CD4-positive, alpha-beta T cell treated with Interleukin-15 for 4 hours (primary cell): ENCODE measurements at places on chromosomes 6 and 20.

DNA sequence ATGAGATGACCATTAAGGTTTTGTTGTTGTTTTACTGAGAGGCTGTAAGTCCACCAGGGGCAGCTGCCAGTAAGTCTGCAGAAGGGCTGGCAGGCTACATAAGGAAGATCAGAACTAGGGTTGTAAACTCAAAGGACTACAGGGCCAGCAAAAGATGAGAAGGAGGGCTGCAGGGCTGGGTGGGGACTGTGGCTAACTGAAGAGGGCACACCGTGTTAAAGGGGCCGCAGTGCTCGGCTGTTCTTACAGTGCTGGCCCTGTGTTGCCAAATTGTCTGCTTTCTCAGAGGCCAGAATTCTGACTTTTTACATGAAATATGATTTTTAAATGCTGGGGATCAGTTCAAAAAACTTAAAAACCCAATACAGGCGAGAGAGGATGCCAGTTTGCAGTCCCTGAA is 25.5 kb upstream of the ZNF318 start:
- no peak for DNase-seq

DNA sequence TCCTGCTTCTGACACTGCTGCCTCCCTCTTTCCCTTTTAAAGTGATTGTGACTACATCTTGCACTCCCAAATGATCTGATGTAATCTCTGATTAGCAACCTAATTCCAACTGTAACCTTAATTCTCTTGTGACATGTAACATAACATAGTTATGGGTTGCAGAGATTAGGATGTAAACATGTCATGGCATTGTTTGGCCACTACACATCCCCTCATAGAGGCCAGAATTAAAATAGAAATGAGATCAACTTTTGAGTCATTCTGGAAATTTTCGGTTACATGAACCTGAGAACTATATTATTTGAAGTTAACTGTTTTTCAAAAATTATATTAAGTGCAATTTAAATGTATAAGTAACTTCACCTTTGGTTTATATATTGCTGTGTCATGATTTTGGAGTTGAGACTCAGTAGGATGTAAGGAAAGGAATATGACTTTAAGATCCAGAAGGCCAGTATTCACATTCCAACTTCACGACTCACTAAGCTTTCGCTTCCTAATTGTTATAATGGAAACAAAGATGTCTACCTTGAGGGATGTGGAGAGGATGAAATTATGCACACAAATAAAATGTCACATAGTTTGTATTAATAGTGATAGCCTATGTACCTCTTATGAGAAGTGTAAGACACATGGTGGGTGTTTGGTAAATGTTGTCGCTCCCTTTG is 611.9 kb upstream of the MAP3K7 start:
- no peak for DNase-seq

DNA sequence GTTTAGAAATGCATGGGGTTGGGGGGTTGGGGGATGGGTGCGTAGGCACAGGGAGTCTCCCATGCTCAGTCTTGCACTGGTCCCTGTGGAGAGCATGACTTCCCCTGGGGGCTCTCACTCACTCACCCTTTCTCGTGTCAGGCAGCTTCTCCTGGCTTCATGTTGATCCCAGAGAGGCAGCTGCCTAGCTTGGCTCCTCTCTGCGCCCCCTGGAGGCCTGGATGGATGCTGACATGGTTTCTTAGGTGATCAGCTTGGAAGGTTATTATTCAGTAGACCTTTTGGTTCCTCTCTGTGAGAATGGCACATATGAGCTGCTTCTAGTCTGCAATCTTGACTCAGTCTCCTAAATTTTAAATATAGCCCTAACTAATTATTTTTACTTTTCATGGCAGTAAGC is 109.3 kb upstream of the FAM83B start:
- no peak for DNase-seq

DNA sequence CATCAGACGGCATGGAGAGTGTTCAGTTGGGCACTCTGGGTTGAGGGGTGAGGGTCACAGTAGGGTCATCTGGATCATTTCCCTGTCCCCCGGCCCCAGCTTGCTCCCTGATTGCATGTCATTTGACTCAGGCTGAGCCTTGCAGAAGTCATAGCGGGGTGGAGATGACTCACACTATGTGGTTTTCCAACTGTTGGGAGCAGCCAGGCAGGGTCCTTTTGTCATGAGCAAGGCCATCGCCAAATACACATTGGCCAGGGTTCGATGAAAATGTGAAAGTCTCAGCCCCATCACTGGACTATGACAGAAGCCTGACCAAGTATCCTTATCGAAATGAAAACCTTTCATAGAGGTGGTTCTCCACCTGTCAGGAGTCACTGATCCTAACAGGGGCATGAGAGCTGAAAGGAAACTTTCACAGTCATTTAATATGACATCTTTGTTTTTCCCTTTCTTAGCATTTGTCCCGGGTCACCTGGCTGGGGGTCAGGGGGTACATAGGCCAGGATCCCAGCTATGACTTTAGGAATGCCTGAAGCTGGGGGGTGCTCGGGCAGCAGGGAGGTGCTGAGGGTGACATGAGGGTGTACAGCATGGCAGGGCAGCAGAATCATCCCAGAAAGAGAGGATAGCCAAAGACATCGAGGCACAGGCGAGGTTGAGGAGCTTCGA is 70.2 kb upstream of the CD93 start:
- DNase-seq: no peak

DNA sequence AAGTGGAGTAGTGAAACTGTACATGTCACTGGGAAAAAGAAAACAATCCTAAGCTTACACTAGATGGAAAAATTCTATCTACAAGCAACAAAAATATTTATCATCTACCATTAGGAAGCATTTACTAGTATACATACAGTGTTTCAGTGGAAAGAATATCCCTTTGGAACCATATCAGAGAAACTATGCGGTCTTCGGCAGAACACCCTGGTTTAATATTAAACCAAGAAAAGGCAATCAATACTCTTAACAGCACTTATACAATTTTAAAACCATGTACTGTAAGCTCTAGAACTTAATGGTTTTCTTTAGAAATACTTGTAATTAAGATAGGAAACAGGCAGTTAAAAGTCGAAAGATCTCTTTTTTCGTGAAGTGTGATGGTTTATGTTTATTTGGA is 32.3 kb downstream of the GCLC start:
- no peak for DNase-seq

GRCh38 chr20:45935416-45936046 is 1.0 kb downstream of the PCIF1 start:
- peak; percentile 34 for DNase-seq

DNA sequence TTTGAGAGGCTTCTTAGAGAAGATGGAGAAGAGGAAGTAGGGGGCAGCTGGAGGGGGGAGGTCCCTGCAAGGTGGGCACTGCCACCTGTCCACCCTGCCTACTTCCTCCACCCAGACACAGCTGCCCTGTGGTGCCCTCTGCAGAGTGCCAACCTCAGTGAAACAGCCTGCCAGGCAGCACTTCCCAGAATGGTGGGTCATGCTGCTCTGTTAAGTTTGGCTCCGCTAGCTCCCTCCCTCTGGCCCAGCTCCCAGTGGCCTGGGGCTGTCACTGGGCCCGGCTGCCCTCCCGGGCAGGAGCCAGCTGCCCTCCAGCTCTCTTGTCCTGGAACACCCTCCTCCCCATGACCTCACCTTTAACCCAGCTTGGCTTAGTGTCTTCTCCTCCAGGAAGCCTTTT is 5.1 kb upstream of the EPB41L1 start:
- DNase-seq: no peak

GRCh38 chr6:145309842-145310535 is 425.3 kb downstream of the EPM2A start:
- no peak for DNase-seq

DNA sequence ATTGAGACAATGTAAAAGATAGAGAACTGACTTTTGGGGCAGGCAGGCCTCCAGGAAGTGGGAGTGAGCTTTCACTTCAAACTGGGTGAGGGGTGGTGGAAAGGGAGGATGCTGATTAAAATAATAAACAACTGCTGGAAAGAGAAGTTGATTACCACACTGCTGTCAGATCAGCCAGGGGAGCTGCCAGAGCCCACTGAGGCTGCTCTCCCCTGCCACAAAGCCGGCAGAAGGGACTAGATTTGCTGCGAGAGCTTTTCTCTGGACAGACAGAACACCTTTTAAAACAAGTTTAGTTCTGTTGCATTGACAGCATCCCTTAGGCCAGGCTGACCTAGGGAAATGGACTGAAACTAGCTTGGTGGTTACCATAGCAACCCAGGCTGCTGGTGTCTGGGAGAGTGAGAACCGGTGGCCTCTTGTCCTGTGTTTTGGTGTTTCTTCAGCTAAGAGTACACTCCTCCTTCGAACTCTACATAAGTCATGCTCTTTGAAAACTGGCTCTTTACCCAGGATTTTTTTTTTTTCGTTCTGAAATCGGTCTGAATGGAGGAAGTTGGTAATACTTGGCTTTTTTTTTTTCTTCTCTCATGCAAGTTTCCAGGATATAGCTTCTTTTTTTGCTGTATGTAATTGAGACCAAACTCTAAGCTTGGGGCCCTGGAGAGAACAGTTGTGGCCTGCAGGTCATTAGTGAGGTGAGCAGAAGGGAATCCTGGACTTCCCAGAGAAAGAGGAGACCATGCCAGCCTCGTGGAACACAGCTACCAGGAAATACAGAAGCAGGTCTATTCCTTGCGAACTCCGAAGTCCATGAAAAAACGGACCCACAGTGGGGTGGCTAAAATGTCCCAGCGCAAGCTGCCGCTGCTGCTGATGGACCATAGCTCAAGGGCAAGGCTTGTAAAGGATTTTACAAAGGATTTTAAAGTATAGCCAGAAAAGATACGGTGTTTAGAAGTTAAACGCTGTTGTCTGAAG is 374.4 kb downstream of the UTRN start:
- peak; percentile 10 for DNase-seq

- no peak for DNase-seq
These were observed 46.6 kb upstream of the TMEM30A start for GRCh38 chr6:75331151-75331550.

- DNase-seq: no peak
These were observed 177.1 kb upstream of the SULF2 start for GRCh38 chr20:47962286-47962963.

DNA sequence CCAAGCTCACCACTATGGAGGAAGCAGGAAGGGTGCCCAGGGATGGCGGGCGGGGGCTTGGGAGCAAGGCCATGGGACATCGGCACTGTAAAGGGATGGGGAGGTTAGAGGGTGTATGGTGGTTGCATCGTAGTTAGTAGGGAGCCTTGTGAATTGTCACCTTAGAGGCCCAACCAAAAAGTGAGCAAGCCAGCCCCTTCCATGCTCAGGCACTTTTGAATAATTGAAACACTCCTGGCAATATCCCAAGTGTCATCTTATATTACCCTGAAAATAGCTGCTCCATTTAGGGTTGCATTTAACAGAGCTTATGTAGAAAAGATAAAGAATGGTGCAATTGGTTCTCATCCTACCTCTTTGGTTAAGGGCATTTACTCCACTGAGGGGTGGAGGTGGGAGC is 169.2 kb downstream of the SAMD5 start:
- no peak for DNase-seq

- DNase-seq: no peak
These were observed 76.0 kb upstream of the CD93 start for GRCh38 chr20:23161968-23162696.

DNA sequence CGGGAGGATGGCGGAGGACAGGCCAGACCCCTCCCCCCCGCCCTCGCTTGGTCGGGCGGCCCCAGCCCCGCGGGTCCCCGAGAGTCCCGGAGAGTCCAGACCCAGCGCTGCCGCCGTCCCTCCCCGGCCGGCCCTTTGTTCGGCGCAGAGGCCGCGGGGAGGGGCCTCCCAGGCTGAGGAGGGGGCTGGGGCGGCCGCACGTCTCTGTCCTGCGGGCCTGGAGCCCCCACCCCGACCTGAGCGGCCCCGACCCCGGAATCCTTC is 806 bp downstream of the KCNQ2 start:
- DNase-seq: no peak

DNA sequence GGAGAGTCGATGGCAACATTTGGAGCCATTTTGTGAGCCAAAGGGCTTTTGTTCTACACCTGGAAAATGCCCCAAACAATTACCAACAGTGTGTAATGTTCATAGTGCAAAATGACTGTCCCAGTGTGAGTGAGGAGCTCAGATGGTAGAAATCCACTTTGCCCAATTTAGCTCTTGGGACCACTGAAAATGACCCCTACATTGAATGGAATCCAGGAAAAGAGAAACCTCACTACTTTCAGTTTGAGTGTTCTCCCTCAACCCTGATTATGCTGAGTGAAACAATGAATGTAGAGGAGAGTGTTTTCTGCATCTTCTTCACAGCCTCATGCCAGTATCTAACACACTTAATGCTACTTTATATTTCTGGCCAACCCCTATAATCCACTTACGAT is 84.9 kb upstream of the NRN1 start:
- no peak for DNase-seq

GRCh38 chr20:11469795-11470435 is 447.8 kb upstream of the BTBD3 start:
- no peak for DNase-seq

DNA sequence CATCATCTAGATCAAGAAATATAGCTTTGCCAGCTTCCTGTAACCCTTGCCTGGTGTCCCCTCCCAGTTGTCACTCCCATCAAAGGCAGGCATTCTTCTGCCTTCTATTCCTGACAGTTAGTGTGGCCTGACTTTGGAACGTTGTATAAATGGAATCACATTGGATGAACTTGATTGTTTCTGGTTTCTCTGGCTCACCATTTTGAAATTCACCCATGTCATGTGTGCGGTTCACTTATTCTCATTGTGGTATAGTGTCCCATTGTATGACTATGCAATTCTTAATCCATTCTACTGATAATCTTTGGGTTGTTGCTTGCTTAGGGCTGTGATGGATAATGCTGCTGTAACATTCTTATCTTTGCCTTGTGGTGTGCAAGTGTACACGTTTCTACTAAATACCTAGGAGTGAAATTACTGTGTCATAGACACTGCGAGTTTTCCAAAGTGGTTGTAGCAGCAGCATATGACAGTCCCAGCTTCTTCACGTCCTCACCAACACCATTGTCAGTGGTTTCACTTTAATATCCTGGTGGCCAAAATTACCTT is 73.2 kb downstream of the VEGFA start:
- DNase-seq: no peak

GRCh38 chr6:2770171-2770570 is 5.0 kb downstream of the WRNIP1 start:
- no peak for DNase-seq

DNA sequence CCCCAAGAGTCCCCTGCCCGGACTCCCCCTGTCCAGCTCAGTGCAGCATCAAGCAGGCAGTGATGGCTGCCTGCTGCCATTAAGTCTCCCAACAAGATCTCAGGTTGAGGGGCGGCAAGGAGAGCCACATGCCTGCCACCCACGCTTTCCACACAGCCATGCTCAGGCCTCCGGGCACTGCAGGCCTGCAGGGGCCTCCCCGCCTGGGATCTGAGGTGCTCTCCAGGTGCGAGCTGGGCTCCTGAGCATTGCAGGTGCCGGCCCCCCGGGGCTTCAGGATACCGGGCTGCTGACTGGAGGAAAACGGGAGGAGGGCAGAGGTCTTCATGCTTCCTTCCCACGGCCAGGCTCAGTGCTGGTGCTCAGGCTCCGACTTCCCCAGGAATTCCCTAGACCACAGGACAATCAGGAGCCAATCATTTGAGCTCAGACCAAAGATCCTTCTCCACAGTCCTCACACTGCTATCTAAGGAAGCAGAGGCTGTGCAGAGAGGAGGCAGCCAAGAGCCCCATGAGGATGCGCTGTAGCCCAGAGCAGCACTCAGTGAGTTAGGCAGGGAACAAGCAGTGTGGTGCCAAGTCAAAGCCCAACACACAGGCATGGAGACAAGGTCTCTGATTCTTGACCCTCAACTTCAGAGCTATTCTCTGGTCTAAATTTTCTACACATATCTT is 52.7 kb downstream of the PYGB start:
- DNase-seq: no peak

GRCh38 chr6:108667993-108668392 is 107.3 kb downstream of the FOXO3 start:
- DNase-seq: no peak
